Prostate gland (tissue), 2 donors: ENCODE measurements at places on chromosomes 16 and 17.
A peak's percentile ranks its signal among the peaks of the same experiment; 100 is the strongest.

GRCh38 chr17:63445571-63445953 lies 544 bp downstream of the CYB561 start:
- peak; percentile 46 for DNase-seq

DNA sequence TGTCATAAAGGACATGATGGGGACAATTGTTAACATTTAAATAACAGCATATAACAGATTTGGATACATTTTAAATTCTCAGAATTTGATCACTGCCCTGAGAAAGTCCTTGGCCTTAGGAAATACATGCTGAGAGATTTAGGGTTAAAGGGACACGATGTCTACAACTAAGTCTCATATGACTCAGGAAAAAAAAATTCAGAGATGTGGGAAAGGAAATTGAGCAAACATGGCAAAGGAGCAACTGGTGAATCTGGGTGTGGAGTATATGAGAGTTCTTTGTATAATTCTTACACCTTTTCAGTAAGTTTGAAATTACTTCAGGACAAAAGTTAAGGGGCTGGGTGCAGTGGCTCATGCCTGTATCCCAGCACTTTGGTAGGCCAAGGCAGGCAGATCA lies 18.2 kb downstream of the MPP3 start:
- DNase-seq = no peak

DNA sequence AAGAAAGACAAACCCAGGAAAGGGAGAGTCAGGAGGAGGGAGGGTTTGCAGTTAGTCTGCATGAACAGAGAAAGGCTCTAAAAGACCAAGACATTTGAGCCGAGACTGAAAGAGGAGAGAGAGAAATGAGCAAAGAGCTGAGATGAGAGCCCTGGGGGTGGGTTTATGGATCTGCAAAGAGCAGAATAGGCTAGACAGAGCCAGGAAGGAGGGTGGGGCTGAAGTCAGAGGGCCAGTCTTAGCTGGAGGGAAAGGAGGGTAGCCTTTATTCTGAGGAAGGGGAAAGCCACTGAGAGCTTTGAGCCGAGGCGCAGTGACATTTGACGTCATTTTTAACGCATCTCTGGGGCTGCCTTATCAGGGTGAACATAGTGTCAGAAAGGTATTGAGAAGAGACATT lies 85.7 kb upstream of the CDH13 start:
- no peak for DNase-seq

- peak; percentile 14 for DNase-seq
These were observed 95.0 kb downstream of the PLCG2 start for GRCh38 chr16:81873843-81874752.

GRCh38 chr17:59329176-59330052 lies 2.0 kb upstream of the YPEL2 start:
- DNase-seq = peak; percentile 40

DNA sequence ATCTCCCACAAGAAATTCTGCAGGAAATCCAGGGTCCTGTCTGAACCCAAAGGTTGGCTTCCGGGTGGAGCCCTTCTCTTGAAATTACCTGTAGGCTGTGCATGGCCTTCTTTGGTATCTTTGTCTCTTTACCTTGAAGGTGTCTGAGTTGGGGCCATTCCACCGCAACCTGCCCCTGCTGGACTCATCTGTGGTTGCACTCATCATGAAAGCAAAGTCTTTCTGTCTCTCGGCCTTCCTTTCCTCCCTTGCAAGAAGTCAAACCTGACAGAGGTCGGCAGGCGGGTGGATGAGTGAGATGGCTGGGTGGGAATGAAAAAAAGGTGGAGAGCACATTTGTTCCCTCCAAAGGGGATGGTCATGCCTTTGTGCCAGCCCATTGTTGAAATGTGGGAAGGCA lies 25.1 kb downstream of the SALL1 start:
- DNase-seq = no peak

DNA sequence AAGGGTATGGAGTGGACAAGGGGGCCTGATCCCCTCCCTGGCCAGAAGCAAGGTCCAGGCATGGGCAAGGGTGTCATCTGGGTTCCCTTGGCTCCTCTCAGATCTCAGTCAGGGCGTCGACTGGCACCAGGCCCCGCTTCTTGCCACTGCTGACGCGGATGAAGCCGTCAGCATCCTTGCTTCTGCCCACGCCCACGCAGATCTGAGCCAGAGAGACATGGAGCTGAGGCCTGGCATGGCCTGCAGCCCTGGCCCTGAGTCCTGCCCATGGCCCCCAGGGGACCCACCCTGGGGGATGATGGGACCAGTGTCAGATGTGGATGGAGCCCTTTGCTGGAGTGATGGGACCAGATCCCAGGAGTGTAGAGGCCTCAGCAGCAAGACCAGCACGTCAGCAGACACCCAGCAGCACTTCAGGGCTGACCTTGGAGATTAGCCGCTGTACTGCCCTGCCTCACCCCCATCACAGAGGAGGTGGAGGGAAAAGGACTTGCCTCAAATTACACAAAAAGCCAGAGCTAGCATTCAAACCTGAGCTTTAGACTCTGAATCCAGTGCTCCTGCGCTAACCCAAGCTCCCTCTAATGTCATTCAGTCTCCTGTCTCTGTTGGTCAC lies 12.2 kb downstream of the RPL19 start:
- DNase-seq = no peak

- DNase-seq = no peak
These were observed 8.6 kb downstream of the BAHCC1 start for GRCh38 chr17:81403671-81404534.

DNA sequence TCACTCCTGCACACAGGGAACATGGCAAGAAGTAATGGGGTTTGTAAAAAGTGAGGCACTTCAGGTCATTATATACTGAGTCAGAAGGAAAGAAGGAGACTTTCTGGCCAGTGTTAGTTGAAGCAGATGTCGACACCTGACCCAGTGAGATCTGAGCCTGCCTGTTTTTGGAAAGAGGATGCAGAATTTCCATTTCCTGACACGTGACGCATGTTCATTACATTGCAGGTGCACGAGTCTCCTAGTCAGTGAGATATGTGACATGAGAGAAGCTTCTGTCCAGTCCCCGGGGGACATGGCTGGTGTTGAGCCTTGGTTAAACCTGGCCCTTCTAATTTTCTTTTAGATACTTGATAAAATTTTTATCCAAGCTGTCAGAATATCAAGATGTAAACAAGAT lies 62.3 kb downstream of the ELAC2 start:
- no peak for DNase-seq

DNA sequence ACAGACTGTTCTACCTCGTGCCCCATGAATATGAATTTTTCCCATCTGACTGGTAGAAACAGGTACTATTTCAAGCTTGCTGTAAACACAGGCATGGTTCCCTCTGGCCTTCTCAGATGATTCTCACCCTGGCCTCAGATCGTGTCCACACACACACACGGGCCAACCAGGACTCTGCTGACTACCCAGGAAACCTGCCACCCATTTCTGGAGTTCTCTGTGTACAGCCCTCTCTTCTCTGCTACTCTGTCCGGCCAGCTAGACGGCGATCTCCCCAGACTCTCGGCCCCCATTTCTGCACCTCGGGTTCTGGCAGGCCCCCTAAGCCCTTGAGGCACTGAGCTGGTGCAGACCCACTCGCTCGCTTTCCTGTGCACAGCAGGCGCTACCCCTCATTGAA lies 31.2 kb downstream of the RPA1 start:
- DNase-seq = no peak

DNA sequence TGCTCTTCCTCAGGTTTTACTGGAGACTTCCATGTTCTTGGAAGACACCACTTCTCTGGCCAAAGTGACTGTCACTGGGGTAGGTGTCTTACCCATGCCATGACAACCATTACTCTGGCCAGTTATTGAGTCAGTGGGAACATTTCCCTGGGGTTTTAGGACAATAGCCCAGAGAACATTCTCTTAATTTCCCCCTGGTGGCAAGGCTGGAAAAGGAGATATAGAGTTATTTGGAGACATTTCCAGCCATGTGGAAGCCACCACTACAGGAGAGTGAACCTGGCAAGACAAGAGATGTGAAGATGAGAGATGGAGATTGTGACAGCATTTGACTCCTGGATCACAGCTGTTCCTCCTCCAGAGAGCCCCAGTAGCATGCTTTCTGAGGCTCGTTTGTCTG lies 106.2 kb downstream of the CDK5R1 start:
- DNase-seq = no peak

DNA sequence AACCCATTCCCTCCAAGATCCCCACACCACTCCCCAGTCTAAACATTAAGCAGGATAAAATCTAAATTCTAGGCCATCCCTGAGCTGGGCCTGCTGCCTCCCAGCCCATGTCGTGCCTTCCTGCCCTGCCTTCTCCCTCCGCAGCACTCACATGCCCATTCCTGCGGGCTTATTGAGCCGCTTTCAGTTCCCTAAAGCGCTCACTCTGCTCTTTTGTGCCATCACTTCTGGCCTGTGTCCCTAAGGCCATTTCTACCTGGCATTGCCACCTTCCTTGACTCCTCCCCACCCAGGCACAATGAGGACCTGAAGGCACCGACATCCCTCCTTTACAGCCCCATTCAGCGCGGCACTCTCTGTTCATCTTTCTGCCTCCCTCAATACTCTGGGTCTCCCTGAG lies 13.0 kb upstream of the RAB5C start:
- DNase-seq = no peak

DNA sequence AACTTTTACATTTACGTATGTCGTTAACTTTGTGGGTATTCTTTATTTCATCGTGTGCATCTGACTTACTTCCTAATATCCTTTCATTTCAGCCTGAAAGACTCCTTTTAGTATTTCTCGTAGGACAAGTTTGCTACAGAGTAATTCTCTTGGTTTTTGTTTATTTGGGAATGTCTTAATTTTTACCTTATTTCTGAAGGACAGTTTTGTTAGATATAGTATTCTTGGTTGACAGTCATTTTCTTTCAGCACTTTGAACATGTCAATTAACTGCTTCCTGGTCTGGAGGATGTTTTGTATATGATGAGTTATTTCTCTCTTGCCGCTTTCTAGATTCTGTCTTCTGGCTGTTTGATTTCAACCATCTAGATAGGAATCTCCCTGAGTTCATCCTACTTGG lies 109.2 kb upstream of the NACA2 start:
- DNase-seq = no peak

DNA sequence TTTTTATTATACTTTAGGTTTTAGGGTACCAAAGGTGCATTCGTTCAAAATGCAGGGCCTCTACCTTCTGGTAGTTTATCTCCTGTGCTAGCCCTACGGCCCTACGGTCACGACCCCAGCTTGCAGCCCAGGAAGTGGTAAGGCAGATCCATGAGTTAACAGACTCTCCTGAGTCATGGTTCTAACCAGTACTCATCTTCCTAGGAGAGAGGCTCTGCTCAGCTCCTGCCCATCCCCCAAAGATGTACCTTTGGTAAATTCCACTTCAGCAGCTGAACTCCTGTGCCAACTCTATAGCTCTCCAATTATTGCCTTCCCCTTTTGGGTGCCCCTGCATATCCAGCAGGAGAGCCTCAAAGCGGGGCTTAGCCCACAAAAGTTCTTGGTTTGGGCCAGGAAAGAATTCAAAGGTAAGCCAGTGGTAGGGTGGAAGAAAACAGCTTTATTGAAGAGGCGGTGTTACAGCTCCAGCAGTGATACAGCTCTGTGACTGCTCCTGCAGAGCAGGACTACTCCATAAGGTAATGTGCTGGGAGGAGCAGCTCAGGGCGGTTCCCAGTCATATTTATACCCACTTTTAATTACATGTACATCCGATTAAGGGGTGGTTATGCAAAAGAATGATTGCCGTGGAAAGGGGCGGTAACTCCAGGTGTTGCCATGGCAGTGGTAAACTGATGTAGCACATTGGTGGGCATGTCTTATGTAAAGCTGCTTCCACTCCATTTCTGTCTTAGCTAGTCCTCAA lies 241.4 kb downstream of the PMP22 start:
- no peak for DNase-seq

GRCh38 chr16:80526418-80527061 lies 14.3 kb upstream of the DYNLRB2 start:
- DNase-seq = peak; percentile 50

DNA sequence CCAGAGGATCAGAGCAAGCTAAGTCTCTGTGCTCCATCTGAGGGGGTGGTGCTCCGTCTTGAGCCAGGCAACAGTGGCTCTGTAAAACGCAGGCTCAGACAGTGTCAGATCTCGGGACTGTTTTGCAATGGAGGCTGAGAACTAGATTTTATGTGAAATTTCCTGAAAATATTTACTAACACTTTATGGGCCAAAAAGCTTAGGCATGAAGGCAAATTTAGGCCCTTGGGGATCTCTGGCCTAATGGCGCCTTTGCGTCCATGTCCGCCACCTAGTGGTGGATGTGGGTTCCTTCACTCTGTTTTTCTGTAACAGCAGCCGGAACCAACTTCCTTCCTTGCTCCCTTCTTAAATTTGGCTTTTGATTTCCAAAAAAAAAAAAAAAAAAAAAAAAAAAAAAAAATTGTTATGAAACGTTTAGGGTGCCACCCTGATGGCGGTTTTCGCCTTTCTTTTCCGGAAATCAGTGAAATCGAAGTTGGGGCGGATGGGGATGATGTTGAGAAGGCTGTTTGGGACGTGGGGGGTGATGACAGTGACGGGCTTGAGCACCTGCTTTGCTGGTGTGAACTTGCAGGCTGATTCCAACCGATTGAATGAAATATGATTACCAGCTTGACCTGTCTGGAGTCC lies 14.0 kb upstream of the ELAC2 start:
- DNase-seq = no peak

- DNase-seq = no peak
These were observed 1.4 kb downstream of the FKBP10 start for GRCh38 chr17:41814195-41814594.

GRCh38 chr16:19760356-19761060 lies 42.4 kb downstream of the IQCK start:
- no peak for DNase-seq

- DNase-seq = no peak
These were observed 21.9 kb upstream of the EFCAB13 start for GRCh38 chr17:47301831-47302230.

DNA sequence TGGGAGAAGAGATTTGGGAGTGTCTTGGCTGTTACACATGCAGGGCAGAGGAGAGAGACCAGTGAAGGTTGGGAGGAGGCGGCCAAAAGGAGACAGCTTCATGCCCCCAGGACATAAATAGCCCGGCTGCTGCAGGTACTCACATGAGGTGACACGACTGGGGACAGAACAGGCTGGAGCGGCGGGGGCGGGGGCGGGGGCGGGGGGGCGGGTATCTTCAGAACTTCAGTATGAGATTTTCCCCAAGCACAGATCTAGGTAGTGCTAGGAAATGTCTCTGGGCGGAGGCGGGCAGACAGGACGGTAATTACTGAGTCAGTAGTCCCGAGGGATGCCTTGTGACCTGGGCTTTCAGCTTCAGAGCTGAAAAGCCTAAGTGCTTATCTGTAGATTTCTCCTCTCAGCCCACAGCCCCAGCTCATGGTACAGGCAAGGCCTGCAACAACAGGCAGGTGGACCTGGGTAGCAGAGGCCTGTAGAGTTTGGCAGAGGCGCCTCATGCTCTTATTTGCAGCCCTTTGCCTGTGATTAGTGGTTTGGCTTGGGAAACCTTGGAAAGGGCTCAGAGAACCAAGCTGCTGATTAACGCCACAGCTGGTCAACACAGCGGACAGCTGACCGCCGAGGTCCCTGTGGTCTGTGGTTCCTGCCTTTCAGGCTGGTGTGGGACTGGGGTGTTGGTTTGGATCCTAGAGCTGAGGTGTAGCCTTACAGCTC lies 24.5 kb downstream of the UNK start:
- DNase-seq = peak; percentile 24
